ENCODE measurements at places on chromosomes 13 and 19.

DNA sequence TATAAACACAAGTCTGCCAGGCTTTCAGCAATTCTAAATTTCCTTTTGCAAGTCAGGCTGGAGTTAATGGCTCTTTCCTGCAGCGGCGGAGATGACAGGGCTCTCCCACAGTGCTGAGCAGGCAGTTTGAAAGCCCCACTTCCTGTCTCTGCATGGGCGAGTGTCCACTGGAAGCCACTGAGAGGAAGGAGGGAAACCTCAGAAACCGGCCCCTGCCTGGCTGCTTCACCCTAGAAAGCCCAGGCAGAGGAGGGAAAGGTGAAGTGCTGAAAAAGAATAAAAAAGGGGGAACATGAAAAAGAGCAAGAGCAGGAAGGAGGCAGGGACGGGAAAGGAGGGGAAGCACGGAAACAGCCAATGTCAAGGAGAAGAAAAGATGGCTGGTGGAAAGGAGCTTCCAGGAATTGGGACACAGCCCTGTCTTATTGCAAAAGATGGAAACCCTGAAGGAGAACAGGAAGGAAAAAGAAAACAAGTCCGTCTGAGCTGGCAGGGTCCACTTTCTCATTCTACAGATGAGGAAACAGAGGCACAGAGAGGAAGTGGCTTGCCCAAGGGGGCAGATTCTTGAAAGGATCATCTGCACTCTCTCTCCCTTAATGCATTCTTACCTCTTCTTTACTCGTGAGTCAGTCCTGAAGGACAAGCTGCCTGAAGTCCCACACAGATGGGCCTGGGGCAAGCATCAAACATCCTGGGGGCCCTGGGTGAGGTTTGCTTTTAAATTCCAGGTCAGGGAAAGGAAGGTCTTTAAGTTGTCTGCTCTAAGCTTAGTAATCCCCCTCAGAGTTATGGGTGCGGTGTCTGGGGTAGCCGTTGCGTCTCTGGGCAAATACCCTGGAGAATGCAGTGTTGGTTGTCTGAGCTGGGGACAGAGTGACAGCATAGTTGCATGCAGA, 38.8 kb upstream of the ALOX5AP start:
- DNase-seq = no peak

GRCh38 chr13:41326661-41327060, 15.6 kb downstream of the NAA16 start:
- no peak for DNase-seq

DNA sequence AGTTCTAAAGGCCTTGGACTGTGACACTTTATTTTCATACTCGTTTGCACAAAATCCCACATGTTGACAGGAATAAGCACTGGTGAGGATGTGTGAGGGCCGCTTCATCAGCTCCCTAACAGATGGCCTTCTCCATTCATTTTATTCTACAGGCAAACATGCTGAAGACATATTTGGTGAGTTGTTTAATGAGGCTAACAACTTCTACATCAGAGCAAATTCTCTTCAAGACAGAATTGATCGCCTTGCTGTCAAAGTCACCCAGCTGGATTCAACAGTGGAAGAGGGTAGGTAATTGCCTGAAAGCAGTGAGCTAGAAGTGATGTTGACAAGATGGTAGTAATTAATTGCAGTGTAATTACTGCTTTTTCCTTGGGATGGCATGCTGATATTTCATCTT, 95.7 kb downstream of the GPR12 start:
- no peak for DNase-seq

GRCh38 chr19:13929956-13930355, 8.3 kb downstream of the PODNL1 start:
- DNase-seq = no peak

DNA sequence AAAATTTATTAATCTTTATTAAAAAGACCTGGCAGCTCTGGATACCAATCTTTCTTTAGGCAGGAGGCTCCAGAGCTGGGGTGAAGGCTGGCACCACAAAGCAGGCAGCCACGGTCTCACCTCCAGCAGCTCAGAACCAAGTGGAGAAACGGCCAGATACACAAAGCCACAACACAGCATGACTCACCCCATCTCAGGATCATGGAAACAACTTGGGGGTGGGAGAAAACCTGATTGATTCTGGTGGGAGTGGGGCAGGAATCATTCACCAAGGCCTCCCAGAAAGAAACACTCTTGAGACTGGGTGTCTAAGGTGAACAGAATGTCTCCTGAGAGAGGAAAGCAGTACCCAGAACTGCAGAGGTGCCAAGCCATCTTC, 64.2 kb downstream of the CRYL1 start:
- no peak for DNase-seq

All from hypothalamus (tissue), 51 donors.